ENCODE measurements at places on chromosomes 4 and X. TPM values are rescaled to one million over a fixed set of nuclear protein-coding genes. Genes with fewer than 3 reads are reported as not detected.
A peak's percentile ranks its signal among the peaks of the same experiment; 100 is the strongest.

The HMGN5 gene
- total RNA-seq: 5.3 TPM

The NBDY gene
- total RNA-seq: 20.9 TPM

The DKK2 gene
- total RNA-seq: 1.5 TPM

The MAGEC2 gene
- total RNA-seq: not detected

The S100G gene
- total RNA-seq: not detected

The LONRF3 gene
- total RNA-seq: 13.2 TPM

DNA sequence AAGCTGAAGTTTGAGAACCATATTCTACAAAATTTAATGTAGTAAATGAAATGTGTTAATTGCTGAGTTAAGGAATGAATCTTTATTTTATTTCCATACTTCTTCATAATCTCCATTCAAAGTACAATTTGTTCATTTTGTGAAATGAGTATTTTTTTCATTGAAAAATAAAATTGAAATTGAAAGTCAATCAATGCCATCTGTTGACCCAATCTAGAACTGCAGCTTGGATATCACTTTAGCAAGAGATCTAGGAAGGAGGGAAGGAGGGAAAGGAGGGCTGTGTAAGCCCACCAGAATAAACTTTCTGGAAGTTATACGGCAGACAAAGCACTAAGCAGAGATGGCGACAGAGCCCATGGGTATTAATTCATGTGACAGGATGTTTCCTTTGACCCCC, 128.4 kb downstream of the ZMAT1 start:
- DNase-seq: no peak

DNA sequence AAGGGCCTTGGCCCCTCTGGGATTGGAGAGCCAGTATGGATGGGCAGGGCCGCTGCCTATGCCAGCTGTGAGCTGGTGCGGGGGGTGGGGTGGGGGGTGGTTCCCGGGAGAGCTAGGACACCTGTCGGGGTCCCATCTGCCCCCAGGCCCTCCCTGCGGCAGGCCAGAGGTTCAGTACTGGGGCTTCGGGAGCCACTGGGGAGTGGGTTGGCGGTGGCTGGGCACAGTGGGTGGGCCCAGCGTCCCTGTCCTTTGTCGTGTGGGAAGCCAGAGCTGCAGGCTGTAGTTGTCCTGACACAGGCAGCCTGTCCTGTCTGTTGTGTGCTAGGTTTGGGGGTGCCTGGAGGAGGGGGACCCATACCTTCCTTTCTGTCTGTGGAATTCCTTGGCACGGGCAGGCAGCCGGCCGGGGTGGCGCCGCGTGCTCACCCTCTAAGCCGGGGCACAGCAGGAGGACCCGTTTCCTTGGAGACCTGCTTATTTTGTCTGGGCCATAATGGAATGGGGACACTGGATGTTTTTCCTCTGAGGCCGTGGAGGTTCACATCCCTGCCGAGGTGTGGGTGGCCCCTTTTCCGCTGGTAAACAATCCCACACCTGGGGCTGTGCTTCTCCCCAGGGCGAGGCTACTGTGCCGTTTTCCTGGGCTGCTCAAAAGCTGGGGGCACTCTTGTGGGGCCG, 14.8 kb downstream of the DOK7 start:
- DNase-seq: no peak

- no peak for DNase-seq
These were observed 390.6 kb upstream of the ATOH1 start for GRCh38 chr4:93437991-93438390.

DNA sequence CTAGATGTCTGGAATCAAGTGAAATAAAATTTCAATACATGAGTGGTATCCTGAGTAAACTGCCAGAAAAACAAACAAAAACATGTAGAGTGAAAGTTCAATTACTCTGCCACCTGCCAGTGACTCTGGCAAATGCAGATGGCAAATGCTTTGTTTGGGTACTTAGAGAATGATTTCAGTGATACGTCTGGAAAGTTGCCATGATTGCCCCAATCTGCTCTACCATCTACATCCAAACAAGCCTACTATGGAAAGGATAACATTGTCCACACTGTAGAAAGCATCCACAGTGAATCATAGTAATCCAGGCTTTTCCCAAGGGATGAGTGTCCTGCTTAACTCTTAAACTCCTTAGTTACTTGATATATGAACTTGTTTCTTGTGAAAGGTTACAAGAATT, 3.4 kb downstream of the SPATA4 start:
- DNase-seq: no peak

GRCh38 chr4:6031846-6032245, 13.6 kb upstream of the C4orf50 start:
- no peak for DNase-seq

DNA sequence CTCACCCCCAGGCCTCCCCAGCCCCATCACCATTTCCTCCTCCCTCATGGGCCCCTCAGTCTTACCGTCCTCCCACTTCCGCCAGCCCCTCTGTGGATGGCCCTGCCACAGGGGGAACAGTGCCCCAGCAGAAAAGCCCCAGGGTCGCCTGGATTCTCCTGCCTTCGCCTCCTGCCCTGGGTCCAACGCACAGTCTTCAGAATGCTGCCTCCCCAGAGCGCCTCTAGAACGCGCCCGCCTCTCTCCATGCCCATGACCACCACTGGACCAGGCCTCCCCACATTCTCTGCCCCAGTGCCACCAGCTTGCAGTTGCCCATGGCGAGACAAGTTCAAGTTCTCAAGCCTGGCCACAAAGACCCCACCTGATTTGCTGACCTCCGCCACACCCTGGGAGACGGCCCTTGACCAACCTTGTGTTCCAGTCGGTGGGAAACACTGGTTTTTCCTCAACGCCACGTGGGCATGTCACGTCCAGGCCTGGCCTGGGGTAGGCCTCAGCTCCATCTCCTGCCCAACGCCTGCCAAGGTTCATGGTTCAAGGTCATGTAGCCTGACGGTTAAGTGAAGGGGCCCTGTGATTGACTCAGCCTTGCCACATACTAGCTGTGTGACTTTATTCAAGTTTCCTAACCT, 634 bp upstream of the PLXNB3 start:
- peak; percentile 14 for DNase-seq

DNA sequence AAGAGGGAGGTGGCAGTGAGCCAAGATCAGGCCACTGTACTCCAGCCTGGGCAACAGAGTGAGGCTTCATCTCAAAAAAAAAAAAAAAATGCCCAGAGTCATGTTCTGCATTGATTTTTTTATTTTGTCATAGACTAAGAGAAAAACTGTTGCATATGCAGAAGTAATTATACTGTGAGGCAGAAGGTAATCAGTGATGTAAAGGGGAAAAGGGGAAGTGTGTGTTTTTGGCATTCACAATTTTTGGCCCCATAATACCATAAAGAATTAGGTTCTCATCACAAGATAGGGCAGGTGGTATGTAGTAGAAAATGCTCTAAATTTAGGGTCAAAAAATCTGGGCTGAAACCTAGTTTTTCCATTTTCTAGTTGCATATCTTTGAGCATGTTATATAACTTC, 47.3 kb upstream of the GAB1 start:
- no peak for DNase-seq

DNA sequence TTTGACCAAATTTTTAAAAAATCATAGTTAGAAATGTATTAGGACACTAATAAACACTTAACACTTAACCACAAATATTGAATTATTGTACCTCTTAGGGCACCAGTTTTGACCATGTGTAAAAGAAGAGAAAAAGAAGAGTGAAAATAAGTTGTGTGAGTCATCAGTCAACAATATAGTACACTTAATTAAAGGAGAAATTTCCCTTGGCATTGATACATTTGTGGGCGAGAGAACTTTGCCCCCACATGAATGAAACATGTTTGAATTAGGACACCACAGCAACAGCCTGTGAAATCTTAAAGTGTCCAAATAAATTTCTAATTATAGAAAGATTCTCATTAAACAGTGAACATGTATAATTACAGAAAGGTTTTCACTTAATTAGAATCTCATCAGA, 1292.8 kb upstream of the TENM3 start:
- DNase-seq: no peak

DNA sequence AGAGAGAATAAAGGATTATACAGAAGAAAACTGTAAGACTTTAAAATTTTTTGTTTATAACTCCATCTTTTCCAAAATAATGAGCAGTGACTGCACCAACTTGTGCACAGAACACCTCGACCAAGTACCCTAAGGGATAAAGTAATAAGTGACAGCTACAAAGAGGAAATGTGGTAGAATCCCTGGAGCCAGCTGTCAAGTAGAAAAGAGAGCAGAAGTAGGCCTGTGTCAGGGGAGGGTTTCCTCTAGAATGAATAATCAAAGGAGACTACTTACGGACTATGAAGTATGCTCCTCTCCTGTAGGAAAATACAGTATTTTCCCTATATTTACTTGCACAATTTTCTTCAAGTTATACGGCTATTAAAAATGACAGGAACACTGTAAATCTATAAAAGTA, 1.2 kb downstream of the EIF1AX start:
- no peak for DNase-seq

Data from uterus (tissue), 4 donors.